ENCODE measurements at places on chromosomes 3 and 15.

- no peak for DNase-seq
Observed at GRCh38 chr3:16937326-16937845, 52.6 kb downstream of the PLCL2 start.

- DNase-seq = no peak
Observed at GRCh38 chr3:66428733-66429132, 72.1 kb downstream of the LRIG1 start.

DNA sequence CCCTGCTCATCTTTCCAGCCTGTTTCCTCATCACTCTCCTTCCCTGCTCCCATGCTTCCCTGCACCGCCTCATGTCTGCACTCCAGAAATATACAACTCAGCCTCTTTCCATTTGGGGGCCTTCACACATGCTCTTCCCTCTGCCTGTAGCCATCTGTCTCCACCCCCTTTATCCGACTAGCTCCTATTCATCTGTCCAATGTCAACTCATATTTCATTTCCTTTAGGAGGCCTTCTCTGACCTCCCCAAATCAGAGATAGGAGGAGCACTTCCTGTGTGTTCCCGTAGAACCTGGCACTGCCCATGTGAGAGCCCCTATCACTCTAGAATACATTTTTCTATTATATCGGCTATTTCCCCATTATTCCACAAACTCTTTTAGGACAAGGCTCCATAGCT lies 10.6 kb downstream of the ATP8B4 start:
- DNase-seq = no peak

DNA sequence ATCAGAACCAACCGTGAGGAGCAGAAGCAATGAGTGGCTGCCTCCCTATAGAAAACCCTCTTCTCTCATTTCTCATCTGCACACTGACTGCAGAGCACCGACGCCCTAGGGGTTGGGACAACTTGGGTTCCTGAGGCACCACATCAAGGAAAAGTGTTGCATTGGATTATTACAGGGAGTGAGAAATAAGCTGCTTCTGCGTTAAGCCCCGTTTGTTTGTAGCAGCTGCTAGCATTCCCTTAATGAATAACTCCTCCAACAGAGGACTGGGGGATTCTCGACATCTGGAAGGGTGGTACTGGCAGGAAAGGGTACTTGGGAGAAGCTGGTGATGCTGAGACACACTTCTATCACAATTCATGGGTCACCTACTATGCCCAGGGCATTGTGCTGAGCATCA lies 25.3 kb upstream of the AGBL1 start:
- DNase-seq = no peak

- no peak for DNase-seq
Observed at GRCh38 chr15:58775402-58775801, 4.3 kb downstream of the MINDY2 start.

GRCh38 chr3:52798376-52798977 lies 3.9 kb downstream of the ITIH3 start:
- DNase-seq = no peak
